Omental fat pad (tissue), 4 donors: ENCODE measurements at places on chromosomes 3 and 15.

DNA sequence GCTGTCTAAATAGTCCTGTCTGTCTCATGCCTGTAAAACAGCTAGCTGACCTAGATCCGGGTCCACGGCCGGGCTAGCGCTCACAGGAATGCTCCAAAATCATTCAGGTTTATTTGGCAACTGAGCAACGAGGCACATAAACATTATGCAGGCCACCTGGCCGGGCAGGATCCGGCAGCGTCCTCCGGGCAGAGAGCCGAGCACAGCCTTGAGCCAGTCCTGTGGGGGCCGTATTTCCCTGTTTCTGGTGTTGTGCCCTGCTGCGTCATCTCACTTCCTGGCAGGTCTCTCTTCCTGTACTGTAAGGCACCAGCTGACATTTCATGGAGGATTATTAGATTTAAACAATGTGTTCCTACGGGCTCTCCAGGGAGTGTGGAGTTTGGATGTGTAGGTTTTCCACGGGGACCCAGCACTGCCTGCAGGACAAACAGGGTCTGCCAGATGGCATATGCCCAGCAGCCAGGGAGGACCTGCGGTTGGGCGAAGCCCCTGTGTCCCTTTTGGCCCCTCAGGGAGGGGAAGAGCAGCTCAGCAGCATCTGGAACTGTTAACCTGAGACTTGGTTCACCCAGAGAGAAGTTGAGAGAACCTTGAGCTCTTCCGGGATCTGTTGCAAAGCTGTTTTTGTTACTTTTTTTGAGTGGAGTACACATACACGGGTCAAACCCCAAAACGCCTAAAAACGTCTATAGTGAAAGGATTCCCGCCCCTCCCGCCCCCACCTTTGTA lies 16.6 kb upstream of the LRRK1 start:
- DNase-seq: peak; percentile 23

- DNase-seq: no peak
Measured at GRCh38 chr3:141877911-141878310, 1.5 kb downstream of the ATP1B3 start.

- no peak for DNase-seq
Measured at GRCh38 chr3:188067932-188068331, 86.0 kb upstream of the LPP start.

DNA sequence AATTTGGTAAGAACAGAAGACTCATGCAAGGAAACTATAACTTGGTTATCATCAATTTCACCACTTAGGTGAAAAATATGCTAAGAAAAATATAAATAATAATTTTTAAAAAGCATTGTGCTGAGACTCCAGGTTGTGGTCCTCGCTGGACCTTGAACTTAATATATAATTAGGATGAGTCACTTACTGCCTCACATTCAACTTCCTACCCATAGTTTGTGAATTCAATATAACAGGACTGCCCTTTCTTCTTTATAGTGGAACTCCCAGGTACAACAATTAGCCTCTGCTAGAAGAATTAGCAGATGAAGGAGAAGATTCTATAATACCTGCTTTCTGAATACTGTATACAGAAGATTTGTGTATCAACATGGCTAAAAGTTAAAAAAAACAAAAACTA lies 149.1 kb upstream of the SPRED1 start:
- no peak for DNase-seq

- DNase-seq: no peak
Measured at GRCh38 chr3:3015185-3016089, 94.7 kb downstream of the IL5RA start.

DNA sequence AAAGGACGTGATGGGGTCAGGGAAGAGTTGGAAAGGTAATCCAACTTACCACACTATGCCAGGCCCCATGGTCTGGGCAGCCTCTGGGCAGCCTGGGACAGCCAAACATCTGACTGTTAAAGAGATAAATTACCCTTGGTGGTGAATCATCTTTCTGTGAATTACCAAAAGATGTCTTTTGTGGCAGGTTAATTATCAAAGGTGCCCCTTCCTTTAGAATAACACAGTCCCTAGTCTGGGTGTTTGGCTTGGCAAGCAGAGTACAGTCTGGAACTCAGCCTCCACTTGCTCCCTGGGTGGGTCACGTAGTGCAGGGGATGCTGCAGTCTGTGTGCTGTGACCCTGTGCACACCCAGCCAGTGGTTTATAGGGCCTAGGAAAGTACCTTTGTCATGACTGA lies 113.1 kb downstream of the ZNF621 start:
- DNase-seq: no peak
